ENCODE measurements at places on chromosomes 16 and 17.
A peak's percentile ranks its signal among the peaks of the same experiment; 100 is the strongest.

- peak; percentile 75 for DNase-seq
Measured at GRCh38 chr16:67666032-67666551, 458 bp downstream of the ENKD1 start.

DNA sequence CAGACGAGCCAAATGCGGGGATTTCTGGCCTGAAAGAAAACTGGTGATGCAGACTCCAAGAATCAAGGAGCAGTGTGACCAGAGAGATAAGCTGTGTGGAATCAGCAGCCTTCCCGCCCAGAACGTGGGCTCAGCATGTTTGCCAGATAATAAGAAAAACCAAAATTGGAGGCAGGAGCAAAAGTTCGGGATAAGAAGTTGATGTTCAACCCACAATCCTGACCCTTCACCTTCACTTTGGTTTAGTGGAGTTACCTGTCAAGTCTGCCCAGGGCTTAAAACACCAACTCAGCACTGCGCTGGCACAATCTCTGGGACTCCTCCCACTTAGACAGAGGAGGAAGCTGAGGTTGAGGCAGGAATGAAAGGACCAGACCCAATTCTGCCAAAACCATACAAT lies 3.1 kb downstream of the SLC43A2 start:
- no peak for DNase-seq

GRCh38 chr17:51056813-51057510 lies 63.7 kb downstream of the SPAG9 start:
- peak; percentile 20 for DNase-seq

DNA sequence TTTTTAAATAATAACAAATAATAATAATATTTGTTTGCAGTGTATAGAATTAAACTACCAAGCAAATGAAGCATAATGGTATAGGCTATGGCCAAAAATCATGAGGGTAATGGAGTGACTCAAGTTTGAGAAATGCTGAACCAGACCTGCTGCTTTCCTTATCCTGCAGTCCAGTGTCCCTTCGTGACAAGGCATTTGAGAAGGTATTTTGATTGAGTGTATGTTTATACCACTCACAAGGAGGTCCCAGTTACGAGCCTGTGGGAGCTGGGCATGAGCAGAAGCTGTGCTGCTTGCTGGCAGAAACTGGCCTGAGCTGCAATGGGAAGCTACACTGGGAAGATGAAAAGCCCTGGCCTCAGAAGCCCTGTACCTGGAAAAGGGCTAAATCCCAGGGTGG lies 50.3 kb downstream of the GNAO1 start:
- DNase-seq: no peak

GRCh38 chr16:9395958-9396359 lies 304.5 kb downstream of the HAPSTR1 start:
- no peak for DNase-seq

DNA sequence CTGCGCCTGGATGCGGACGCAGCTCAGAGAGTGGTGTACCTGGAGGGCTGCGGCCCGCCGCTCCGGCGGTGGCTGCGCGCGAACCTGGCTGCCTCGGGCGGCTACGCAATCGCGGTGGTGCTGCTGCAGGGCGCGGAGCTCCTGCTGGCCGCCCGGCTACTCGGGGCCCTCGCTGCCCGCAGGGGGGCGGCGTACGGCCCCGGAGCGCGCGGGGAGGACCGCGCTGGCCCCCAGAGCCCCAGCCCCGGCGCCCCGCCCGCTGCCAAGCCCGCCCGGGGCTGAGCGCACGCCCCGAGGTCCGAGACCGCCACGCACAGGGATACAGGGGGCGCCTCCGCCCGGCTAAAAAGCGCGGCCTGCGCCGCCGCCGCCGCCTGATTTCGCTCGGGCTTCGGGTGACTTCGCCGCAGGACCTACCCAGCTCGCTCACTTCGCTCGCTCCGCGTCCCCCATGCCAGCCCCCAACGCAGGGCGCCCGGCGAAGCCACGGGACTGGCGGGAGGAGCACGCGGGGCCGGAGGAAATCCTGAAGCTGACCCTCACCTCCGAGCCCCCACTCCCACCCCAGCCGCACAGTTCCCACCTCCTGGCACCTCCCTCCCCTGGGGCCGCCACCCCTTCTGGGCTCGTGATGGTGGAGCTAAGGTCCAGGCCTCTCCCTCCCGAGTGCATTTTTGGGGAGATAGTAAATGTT lies 8.2 kb downstream of the PDE6G start:
- DNase-seq: no peak

- no peak for DNase-seq
Measured at GRCh38 chr17:49456183-49456965, 38.7 kb upstream of the NGFR start.

DNA sequence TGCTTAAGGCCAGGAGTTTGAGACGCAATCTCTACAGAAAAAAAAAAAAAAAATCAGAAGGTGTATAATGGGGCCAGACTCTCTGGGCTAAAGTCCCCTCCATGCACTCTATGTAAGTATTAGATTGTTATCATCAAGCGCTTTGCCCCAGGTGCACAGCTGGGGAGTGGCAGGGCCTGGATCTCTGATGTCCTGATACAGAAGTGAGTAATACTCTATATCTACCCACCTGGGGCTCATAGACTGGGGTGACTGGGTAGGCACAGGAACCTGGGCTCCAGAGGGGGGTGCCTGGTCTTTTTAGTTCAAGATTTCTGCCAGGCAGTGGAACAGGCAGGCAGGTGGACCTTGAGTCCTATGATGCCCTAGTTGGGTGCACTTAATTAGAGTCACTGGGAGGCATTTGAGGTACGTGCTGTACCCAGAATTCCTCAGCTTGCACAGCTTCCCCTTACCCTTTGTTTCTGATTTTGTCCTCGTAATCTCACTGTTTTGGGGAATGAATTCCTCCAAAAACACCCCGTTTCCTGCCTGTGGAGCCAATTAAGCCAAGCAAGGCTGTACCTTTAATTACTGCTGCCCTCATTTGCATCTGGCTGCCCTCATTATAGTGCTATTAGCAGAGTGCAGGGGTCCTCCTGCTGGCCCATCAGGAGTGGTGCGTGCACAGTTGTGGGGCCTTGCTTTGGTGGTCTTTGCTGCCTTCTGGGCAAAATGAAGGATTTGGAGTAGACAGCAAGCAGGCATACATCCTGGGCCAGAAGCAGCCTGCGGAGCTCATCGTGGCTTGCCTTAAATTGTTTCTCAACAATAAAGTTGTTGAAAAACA lies 239.0 kb downstream of the SNX29 start:
- DNase-seq: no peak

DNA sequence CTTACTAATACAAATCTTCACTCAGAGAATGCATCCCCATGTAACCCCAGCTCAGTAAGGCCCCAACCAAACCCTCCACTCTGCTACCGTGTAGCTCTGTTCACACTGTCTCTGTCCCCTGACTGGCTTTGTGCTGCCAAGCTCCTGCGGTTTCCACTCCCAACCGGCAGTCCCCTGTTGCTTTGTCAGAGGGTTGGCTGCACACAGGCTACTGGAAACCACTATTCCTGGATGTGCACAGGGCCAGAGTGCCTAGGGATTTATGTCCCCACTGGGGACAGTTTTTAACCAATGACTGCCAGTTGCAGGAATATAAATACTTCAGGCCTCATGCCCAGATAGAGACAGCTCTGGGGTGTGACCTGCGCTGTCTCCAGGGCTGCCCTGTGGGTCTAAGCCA lies 157.1 kb upstream of the C16orf82 start:
- DNase-seq: no peak

GRCh38 chr17:81295676-81296381 lies 722 bp upstream of the SLC38A10 start:
- DNase-seq: no peak

GRCh38 chr16:83134638-83135037 lies 507.9 kb downstream of the CDH13 start:
- no peak for DNase-seq

- no peak for DNase-seq
Measured at GRCh38 chr16:23952128-23952970, 116.6 kb downstream of the PRKCB start.

- no peak for DNase-seq
Measured at GRCh38 chr16:15542261-15542660, 100.7 kb downstream of the MARF1 start.

DNA sequence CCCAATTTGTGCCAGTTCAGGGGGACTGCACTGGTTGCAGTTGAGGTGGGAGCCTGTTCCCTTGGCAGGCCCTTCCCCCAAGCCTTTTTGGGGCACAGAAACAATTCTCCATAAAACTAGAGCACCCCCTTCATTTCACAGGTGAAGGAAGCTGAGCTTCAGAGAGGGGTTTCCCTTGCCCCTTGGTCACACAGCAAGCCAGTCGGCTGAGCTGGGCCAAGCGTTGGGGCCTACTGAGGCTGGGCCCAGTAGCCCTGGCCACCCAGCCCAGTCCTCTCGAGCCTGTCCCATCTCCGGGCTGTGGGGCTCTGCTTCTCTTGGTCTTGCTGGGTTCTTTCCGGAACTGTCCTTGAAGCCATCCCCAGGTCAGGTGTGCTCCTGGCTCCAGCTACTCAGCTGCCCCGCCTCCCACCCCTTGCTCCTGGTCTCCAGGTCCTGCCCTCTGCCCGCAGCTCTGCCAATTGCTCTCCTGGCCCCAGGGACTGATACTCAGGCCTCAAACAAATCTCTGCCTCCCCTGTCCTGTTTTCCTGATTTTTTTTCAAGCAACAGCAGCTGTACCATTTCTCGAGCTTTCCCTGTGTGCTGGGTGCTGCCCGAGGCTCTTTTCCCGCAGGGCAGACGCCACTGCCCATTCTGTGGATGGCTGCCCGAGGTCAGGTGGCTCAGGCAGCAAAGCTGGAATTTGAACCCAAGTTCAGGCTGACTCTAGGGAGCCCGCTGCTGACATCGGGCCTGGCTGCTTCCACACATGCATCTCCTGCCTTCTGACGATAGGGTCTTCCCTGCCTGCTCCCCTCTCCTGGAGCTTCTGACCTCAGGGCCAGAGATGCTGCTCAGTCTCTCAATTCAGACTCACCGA lies 87.4 kb upstream of the NKD1 start:
- no peak for DNase-seq

- no peak for DNase-seq
Measured at GRCh38 chr17:17079336-17079735, 37.1 kb downstream of the MPRIP start.

Data from nephron progenitor cell (in vitro differentiated cells).